ENCODE measurements at places on chromosomes 5 and 9.

DNA sequence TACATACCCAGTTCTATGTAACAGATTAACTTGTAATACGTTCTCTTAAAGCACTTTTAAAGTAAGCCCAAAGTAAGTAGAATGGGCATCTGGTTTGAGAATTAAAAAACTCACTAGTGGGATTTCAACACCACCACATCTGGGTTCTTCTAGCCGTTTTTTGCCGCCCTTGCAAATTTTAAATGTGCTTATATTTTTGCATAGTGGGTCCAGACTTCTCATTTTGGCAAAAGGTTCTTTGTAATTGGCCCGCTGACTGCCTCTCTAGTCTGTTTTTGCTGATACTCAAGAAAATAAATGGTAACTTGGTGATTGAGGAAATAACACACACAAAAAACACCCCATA lies 582 bp upstream of the FBXO4 start:
- DNase-seq, result no peak

- no peak for DNase-seq
Observed at GRCh38 chr9:27194401-27195091, 85.5 kb downstream of the TEK start.

DNA sequence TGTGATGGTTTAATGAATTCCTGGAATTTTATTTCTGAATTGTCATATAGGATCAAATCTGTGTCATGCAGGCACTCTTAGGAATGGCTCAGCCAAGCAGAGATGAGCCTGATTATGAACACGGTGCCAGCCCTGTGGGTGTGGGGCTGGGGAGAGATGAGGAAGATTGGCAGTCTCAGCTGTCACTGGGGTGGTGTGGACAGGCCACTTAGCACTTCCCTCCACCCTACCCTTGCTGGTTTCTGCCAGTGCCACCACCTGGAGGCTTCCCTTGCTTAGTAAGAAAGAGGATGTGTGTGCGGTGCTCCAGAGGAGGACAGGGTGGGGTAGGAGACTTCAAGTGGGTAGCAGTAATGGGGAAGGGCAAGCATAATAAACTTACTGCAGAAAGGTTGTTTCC lies 226.6 kb downstream of the CD180 start:
- no peak for DNase-seq

GRCh38 chr9:131672451-131672850 lies 67.4 kb downstream of the RAPGEF1 start:
- DNase-seq, result no peak

GRCh38 chr9:91655658-91656057 lies 232.0 kb upstream of the NFIL3 start:
- no peak for DNase-seq

DNA sequence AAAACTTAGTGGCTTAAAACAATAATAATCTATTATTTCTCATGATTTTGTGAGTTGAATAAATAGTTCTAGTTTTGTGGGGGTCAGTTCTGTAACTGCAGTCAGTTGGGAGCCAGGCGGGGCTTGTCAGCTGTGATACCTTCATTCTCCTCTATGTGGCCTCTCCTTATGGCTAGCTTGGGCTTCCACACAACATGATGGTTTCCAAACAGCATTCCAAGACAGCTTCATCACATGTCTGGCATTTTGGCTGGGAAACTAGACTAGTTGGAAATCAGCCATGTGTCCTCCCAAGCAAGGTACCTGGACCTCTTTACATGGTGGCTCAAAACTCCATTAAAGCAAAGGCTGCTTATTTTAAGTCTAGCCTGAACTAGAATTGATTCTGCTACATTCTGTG lies 61.4 kb upstream of the RANBP3L start:
- DNase-seq, result peak; percentile 29

DNA sequence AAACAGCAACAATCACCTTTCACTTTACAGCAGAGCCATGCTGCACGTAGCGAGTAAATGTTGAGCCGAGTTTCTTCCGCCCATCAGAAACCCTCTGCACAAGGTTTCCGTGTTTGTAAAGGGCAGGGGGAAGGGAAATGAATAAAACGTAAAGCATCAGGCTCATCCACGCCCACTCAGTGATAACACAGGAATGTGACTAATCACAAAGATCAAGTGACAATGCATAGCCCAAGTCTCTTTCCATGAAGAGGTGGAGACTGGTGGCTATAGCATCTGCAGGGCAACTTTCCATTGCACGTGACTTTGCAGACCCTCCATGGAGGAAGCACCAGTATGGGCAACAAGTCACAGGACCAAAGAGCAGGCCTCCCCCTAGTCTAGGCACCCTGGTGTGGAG lies 56.6 kb downstream of the CAMSAP1 start:
- no peak for DNase-seq

- DNase-seq, result no peak
Observed at GRCh38 chr5:111132076-111132475, 39.9 kb downstream of the WDR36 start.

GRCh38 chr9:88829276-88829675 lies 162.0 kb upstream of the S1PR3 start:
- DNase-seq, result no peak

- DNase-seq, result peak; percentile 10
Observed at GRCh38 chr9:100108559-100108958, 9.5 kb downstream of the INVS start.

DNA sequence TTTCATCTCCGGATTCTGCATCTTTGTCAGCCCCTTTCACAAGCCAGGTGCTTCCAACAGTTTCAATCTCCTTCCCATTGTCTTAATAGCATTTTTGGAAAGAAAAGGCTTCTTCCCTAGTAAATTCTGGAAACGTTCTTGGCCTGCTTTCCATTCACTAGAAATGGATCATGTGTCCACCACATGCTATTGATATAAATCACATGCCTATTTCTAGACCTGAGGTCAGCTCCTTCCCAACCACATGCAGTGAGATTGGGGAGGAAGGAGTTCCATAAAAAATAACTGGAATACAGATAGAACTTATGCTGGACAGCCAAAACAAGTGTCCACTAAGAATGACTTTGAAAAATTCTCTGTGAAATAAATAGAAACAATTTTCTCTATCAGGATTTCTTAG lies 181.6 kb upstream of the TMEM161B start:
- DNase-seq, result no peak

DNA sequence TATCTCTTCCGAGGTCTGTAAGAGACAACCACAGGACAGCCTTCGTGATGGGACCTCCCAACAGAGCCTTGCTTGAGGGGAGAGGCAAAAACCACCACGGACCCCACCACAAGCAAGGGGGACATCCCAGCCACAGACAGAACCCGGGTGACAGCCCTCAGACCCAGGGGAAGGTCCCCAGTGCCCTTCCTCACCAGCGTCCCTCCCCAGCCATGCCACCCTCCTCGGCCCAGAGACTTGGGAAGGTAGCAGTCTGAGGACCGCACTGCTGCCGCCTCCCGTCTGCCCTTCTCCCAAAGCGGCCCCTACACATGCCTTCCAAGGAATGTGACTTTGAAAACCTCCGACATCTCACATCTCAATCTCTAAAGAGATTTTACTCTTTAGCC lies 13.4 kb downstream of the IPPK start:
- DNase-seq, result no peak

DNA sequence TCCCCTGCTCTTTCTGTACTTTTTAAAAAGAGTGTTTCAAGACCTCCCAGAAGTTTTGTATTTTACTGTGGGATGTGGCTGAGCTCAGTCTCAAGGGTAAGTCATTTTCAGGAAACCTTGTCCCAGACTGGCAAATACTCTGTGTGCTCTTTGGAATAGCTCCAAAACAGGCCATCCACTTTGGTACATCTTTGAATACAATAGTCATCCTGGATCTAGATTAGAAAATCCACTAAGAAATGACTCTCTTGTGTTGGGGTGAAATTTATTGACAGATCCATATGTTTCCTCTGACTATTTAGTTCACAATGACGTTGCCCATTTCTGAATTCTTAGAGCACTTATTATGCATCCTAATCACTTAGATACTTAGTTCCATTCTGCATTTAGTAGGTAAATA lies 95.2 kb downstream of the PLCXD3 start:
- no peak for DNase-seq

- peak; percentile 8 for DNase-seq
Observed at GRCh38 chr9:81759680-81760215, 70.4 kb upstream of the TLE1 start.

DNA sequence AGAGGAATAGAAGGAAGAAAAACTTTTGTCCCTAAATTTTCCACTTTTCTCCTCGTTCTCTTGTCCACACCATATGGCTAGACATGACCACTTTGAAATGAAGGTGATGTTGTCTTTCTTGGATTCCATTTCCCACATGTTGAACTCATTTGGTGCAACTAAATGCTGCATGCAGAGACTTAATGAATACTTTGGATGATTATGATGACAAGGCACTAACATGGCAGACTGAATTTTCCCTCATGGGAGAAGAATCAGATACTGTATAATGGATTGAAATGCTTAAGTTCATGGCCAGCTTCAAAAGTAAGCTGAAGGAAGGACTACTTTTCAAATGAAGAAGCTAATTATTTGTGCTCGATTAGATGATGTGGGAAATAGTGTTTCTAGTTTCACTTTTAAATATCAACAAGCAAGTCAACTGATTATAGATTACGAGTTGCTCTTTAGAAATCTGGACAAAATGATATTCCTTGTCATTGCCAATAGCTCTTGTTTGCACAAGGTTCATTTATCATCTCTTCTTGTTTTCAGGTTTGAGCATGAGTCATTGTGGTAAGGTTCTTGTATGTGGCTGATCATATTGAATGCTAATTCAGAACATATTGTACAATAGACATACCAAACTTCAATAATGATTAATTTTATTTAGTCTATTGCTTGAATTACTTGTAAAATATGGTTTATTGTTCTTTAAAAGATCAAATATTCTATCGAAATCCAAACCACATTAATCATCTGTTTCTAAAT lies 501.3 kb upstream of the FTMT start:
- DNase-seq, result no peak

Measured in SW 1271 (cell line).